Gastrocnemius medialis (tissue), 4 donors: ENCODE measurements at places on chromosomes 11 and 22.

DNA sequence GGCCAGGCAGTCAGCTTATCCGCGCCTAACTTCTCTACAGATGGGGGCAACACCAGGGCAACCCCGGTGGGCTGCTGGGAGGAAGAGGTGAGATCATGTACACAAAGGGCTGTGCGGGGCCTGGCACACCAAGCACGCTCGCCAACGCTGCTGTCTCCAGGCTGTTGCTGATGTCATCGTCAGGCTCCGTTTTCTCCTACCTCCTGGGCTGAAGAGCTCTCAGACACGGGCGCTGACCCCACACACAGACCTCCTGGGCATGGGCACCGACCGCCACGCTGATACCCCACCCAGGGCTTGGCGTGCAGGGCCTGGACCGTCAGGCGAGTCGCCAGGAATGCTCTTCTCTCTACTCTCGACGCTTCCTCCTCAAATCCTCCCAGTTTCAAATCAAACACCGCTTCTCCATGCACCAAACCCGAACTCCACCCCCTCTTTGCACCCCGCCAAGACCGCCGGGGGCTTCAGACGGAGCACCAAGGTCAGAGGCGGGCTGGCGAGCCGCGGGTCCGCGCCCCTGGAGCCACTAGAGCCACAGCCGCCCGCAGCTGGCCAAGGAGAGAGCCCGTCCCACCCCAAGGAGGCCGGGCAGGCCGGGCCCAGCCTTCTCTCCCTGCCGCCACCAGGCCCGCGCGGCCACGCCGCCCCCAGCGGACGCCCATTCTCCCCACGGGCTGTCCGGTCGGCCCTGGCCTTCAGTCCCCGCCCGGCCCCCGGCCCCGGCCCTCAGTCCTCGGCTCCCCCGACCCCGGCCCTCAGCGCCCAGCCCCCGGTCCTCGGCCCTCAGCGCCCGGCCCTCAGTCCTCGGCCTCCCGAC lies 772 bp downstream of the SBF1 start:
- DNase-seq, result no peak

DNA sequence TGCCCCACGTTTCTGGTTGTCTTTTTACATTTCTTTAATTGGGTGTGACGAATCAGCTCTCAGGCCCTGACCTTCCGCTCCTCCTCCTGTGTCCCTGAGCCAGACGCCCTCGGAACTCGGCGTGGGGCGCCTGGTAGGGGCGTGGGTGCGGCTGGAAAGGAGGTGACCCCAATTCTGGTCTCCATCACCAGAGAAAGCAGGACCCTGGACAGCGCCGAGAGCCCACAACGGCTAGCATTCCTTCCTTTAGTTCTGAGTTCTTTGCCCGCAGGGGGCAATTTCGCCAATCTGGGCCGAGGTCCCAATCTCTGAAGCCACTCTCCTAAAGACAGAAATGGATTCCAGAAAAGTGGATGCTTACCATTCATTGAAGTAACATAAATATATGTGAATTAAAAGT lies 11.7 kb upstream of the RBMXL2 start:
- DNase-seq, result no peak

- DNase-seq, result no peak
These were observed 343.6 kb upstream of the MTNR1B start for GRCh38 chr11:92625894-92626293.

GRCh38 chr11:100581318-100581717 lies 105.8 kb upstream of the ARHGAP42 start:
- peak; percentile 61 for DNase-seq

GRCh38 chr22:33796494-33796893 lies 123.8 kb downstream of the LARGE1 start:
- DNase-seq, result no peak

- no peak for DNase-seq
These were observed 659.9 kb upstream of the LUZP2 start for GRCh38 chr11:23836981-23837380.
